ENCODE measurements at places on chromosomes 1 and 21.

DNA sequence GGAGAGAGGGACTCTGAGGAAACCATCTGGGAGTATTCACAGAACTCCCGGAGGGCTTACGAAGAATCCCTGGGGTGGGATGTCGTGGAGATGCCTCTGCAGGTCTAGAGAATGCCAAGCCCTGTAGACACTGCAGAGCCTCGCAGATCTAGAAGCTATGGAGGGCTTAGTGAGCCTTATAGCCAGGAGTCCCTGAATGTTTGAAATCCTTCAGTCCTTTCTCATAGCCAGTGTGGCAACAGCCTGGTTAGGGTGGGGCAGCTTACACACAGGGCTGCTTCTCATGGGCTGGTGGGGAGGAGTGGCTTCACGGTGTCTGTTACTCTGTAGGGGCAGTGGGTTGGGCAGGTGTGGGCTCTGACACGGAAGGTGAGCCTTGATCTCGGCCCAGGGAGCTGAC lies 44.2 kb upstream of the KDM4A start:
- no peak for DNase-seq

DNA sequence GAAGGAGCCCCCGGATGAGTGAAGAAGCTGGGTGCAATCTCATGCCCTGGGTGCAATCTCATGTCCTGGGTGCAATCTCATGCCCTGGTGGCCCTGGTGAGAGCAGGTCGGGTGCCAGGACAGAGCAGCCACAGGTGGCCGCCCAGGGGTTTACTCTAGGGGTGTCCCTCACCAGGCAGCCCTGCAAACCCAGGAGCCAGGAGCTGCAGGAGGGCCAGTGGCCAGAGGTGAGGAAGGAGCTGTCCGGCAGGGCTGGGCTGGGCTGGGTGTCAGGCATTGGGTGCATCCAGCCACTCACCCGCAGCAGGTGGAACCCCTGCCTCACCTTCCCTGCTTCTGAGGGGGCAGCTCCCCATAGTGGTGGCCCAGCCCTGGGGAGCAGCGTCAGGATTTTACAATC lies 79.2 kb downstream of the PRDM16 start:
- no peak for DNase-seq

GRCh38 chr21:46368533-46369285 lies 44.8 kb downstream of the PCNT start:
- DNase-seq = no peak

DNA sequence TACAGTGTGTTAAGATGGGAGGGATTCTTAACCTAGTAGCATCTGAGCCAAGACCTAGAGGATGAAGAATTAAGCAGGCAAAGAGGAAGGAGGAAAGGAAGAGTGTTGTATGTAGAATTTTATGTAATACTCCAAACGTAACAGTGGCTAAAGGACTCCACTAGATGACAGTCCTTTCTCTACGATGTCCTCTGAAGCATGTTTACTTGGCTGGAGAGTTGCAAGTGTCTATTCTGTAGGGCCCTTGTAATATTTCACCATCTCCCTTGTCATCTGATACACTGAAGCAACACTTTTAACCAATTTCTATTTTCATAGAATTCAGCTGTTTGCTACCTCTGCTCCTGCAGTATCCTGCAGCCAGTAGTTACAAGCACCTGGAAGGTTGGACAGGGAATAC lies 2.2 kb upstream of the YBX1 start:
- DNase-seq = no peak

GRCh38 chr1:235049217-235049616 lies 79.4 kb downstream of the TOMM20 start:
- DNase-seq = no peak

GRCh38 chr1:78833491-78833890 lies 173.0 kb downstream of the ADGRL4 start:
- DNase-seq = no peak

DNA sequence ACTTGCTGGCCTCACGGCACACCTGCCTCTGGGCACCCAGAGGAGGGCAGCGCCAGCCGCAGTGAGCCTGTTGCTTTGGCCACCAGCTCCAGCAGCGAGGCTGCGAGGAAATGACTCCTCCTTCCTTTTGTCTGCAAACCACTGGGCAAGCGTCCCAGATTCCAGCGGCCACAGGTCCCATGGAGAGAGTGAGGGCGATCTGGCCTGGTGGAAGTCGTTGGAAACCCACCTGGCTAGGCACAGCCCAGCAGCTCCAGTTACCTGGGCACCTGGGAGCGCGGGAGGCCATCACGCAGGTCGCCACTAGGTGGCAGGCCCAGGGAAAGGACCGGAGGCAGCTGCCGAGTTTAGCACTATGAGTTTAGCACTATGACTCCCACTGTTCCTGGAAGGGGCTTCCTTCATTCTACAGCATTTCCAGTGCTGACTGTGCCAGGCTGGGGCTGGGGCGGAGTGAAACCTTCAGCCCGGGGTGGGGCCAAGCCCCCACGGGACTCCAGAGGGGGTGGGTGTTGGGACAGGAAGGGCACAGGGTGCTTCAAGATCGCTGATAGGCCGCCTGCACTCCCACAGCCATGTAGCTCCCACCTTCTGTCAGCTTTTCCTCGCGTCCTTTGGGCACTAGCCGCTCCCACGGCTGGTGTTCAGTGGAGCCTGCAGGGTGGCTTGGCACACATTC lies 1.1 kb upstream of the ESPN start:
- peak; percentile 77 for DNase-seq

GRCh38 chr1:98923667-98924066 lies 81.0 kb downstream of the PLPPR5 start:
- no peak for DNase-seq

DNA sequence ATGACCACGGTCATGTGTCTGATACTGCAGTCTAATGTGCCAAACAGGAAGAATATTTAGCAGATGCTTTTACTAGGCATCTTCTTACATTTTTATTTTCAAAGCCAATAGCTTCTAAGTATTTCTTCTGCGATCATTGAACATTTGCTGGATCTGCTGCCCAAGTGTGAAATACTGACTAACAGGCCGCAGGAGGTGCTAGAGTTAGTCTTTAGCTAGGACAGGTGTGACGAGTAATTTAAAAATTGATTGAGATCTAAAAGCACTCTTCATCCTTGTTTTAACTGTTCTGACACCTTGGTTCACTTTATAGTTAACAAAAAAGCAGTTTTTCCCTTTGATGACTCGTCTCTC lies 748 bp upstream of the FAM78B start:
- DNase-seq = no peak

- DNase-seq = no peak
Measured at GRCh38 chr1:154843636-154844296, 26.3 kb downstream of the KCNN3 start.

DNA sequence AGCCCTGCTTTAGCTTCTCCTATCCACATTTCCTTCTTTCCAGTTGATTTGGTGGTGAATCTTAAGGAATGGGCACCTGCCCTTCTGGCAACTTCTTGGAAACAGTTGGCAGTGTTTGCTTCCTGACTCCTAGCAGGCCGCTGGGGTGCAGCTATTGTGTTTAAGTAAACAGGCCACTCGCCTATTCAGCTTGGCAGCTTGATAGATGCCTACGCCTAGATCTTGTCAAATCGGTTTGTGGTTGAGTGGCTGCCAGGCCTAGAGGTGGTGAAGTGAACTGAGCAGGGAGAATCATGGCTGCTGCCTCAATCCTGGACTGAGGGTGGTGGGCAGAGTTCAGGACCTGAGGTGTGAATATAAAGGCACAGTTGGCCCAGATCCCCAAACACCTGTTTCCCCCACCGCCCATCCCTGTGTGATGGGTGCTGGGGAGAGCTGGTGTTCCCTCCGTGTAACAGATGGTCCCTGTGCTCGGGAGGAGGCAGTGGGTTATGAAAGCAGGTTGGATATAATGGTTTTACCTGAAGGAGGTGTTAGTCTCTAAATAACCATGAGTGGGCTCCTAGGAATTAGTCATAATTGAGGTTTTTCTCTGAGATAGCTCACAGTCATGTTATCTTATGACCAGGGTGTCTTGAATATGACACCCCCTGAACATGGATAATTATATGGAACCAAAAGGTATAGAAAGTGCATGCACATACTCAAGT lies 940 bp upstream of the PLA2G2C start:
- DNase-seq = no peak

DNA sequence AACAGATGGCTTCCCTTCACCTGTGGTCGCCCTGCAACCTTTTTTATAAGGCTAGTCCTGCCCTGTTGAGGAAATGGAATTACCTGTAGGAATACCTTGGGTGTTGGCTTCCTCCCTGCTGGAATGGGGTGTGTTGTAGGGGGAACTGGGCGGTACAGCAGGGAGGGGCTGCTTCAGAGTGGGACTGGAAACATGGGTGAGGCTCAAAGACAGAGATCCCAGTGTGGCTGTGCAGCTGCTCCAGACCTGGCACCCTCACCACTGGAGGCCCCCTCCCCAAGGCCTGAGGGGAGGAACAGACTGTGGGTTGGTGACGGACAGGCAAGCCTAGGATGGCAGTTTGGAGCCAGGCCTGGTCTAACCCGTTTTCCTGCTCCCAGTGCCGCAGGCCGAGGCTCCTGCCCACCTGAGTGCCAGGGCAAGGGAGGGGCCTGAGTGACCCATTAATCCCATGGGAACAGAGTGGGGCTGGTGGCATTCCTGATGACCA lies 4.5 kb downstream of the EFNA3 start:
- DNase-seq = no peak

DNA sequence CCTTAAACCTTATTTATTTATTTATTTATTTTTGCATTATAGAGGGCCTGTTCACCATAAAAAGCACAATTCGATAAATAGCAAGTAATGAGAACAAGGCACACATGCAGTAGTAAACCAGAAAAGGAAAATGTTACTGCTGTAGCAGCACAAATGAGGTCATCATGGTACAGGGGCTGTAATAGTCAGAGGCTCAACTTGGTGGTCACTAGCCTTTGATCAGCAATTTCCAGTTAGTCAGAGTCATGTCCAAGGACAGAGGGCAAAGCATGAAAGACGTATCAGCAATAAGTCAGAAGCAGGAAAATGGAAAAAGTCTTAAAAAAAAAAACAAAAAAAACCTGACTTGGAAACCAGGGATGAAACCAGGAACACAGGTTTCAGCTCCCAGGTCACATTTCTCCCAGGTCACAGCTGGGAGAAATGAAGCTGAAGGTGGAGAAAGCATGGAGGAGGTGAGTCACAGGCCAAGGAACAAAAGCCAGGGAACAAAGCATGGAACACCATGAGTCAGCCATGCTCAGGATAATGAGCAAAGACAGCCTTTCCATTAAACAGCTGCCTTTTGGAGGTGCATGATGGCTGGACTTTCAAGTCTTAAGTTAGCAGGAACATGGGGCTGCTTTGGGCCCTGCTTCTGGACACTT lies 556.3 kb downstream of the LTN1 start:
- no peak for DNase-seq

DNA sequence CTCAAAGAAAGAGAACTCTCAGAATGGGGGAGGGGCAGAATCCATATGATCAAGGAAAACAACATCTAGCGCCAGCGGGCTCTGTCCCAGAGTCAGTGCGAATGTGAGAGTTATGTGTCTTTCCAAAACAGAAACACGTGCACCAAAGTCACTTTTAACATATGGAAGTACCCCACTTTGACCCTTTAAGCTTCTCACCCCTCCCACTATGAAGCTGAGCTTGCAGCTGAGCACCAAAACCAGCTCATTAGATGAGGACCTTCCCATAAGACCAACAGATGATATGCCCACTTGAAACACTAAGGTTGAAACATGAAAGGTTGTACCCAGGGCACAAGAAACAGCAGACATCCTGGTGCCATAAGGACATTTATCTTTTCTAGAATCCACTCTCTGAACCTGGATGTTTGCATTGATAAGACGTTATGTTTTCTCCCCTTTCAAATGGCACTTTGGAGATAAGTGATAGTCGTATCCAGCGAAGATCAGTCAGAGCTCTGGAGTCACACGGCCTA lies 171.0 kb downstream of the TGFBR3 start:
- no peak for DNase-seq

DNA sequence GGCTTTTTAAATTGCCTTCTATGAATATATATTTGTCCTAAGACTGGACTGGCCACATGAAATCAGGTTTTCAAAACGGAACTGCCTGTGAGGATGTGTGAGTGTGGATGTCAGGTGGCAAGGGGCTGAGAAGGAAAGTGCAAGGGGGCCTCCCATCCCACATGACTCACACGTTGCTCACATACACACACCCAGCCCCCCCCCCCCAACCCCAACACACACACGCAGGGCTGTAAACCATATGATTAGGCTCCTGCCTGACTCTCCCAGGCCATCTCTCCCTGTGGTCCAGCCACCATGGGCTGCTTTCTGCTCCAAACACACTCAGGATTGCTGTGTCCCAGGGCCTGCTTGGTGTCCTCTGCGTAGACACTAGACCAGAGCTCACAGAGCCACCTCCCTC lies 22.4 kb downstream of the DEGS1 start:
- DNase-seq = no peak

- no peak for DNase-seq
Measured at GRCh38 chr1:172326136-172326535, 94.3 kb upstream of the C1orf105 start.

DNA sequence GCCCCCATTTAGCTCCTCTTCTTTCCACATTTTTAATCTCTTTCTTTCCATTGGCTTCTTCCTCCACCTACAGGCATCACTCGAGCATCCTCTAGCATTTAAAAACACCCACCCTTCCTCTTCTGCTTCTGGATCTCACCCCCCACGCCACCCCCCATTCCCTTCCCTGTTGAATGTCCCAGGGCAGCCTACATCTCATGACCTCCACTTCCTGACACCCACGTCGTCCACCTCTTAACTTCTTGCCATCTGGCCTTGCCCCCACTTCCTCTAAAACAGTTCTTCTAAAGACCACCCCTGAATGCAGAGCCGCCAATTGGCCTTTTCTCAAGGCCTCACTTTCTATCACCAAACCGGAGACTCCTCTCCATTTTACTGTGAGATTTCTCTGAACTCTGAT lies 6.1 kb upstream of the ETNK2 start:
- no peak for DNase-seq

GRCh38 chr1:20076710-20077461 lies 6.9 kb downstream of the PLA2G5 start:
- DNase-seq = no peak

DNA sequence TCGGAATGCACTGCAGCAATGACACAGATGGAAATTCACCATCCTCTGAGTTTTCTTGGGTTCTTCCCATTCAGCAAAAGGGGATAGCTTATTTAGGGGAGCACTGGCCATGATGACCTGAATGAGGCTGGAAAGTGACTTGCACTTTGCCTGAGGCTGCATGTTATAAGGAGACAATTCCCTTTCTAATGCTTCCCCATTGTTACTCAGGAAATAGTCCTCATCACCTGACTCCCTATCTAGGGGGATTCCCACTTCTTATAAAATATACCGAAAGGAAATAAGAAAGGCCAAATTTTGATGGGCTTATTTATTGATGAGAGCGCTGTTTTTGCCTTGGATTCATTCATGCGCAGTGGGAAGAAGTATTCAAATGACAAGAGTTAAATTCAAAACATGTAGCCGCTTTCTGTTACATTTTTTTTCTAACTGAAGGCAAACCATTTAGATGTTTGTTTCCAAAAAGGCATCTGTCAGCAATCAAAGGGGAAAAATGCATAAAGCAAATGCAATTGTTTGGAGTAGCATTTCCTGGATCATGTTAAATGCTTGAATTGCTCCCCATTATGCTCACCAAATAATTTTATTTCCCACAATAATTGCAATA lies 220.3 kb upstream of the NFIA start:
- no peak for DNase-seq

DNA sequence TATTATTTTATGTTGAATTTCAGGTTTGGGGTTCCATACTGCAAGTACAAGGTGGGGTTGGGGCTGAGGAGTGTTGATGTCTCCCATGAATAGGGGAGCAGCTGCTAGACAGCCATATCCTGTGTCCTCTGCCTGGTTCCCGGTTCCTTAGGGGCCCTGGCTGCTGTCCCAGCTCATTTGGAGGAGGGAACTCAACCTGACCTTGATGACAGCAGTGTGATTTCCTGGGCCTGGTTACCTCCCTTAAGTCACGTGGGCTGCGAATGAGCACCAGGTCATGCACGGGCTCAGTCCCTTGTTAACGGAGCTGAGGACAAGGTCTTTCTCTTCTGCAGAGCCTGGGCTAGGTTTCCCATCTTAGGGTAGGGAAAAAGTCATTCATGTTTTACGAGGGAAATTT lies 85.1 kb downstream of the MTR start:
- DNase-seq = no peak

Measured in WERI-Rb-1 (cell line).